ENCODE measurements at places on chromosomes 3 and 15.

DNA sequence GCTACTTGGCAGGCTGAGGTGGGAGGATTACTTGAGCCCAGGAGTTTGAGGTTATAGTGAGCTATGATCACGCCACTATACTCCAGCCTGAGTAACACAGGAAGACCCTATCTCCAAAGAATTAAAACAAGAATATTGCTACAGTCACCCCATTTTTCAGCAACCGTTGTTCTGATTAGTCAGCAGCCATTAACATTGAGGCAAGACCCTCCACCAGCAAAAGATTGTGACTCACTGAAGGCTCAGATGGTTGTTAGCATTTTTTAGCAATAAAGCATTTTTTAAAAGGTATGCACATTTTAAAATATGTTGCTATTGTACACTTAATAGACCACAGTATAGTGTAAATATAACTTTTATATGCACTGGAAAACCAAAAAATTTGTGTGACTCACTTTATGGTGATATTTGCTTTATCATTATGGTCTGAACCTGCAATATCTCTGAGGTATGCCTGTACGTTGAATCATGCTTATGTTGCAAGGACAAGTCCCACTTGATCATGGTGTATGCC lies 492.6 kb downstream of the SQOR start:
- DNase-seq: no peak

GRCh38 chr3:184759666-184760200 lies 47.9 kb upstream of the MAGEF1 start:
- DNase-seq: no peak

DNA sequence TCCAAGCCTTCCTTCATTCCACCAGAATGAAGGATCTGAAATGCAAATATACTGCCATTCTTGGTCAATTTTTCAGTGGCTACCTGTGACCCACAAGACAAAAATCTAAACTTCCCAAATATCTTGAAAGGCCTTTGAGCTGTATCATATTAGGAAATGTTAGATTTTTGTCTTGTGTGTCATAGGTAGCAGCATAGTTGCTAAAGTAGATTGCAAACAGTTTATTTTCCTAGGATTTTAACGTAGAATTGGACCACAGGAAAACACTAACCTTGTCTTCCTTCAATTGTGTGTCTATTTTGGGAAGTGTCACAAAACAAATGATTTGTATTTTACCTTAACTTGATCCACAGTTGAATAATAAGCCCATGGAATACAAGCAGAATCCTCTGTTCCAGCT lies 42.4 kb downstream of the CP start:
- DNase-seq: no peak

GRCh38 chr15:51335087-51335486 lies 3.3 kb downstream of the CYP19A1 start:
- DNase-seq: no peak

DNA sequence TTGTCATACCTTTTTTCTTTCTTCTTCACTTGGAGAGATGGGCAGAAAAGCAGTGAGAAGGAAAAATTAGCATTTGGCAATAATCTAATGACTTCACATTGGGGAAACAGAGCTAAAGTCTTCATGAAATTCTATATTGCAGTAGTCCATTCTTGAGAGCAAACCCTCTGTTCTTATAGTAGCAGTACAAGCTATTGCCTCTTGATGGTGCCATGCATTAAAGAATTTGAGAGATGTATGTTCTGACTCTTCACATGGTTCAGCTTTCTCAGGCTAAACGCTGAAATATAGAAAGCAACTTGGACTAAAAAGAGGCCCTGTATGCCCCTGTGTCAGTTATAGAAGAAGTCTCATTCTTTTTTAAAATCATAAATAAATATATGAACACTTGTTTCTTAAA lies 36.0 kb downstream of the PHLDB2 start:
- no peak for DNase-seq

- DNase-seq: no peak
These were observed 30.3 kb downstream of the ARL14 start for GRCh38 chr3:160707187-160707794.

GRCh38 chr3:179196098-179196497 lies 47.9 kb downstream of the PIK3CA start:
- DNase-seq: no peak

- no peak for DNase-seq
These were observed 40.8 kb downstream of the PPM1L start for GRCh38 chr3:160796813-160797164.

All from stimulated activated CD4-positive, alpha-beta T cell treated with anti-CD3 and anti-CD28 coated beads, Interleukin-1b, Interleukin-23, amount 100 ng/mL, for 24 hours (primary cell).